ENCODE measurements at places on chromosomes 11 and 22.

- DNase-seq = no peak
These were observed 45.0 kb downstream of the OR6Q1 start for GRCh38 chr11:58075781-58076180.

- DNase-seq = no peak
These were observed 99.0 kb upstream of the NECTIN1 start for GRCh38 chr11:119828006-119828405.

GRCh38 chr22:19147195-19147780 is 2.8 kb downstream of the GSC2 start:
- DNase-seq = no peak

DNA sequence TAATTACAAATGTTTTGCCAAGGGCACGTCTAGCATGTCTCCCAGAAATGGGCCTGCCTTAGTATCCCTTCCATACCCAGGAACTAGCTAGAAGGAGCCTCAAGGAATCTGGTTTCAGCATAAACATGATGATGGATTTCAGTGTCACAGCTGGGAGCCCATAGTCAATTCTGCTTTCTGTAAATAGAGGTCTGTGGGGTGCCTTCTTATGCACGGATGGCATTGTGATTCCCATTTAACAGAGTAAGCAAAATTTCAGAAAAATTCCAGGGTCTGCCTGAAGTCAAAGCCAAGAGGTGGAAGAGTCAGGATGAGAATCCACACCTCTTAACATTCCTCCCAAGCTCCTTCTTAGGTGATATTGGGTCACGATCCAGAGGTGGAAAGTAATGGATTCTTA is 12.1 kb downstream of the DUSP18 start:
- DNase-seq = no peak

DNA sequence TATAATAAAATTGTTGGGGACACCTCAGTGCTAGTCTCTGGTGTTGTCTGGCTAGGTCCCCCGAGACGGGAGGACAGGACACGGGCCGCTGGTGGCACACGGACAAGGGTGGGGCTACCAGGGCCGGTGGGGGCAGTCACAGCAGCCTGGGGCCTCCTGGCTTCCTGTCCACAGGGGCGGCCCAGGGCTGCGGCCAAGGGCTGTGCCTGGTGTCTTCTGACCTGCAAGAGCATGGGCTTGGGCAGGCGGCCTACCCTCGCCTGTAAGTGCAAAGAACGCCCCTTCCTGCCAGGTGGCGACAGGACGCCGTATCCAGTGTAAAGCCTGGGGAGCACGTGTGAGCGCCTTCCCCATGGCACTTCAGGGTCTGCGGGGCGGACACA is 3.6 kb downstream of the LRFN4 start:
- no peak for DNase-seq

DNA sequence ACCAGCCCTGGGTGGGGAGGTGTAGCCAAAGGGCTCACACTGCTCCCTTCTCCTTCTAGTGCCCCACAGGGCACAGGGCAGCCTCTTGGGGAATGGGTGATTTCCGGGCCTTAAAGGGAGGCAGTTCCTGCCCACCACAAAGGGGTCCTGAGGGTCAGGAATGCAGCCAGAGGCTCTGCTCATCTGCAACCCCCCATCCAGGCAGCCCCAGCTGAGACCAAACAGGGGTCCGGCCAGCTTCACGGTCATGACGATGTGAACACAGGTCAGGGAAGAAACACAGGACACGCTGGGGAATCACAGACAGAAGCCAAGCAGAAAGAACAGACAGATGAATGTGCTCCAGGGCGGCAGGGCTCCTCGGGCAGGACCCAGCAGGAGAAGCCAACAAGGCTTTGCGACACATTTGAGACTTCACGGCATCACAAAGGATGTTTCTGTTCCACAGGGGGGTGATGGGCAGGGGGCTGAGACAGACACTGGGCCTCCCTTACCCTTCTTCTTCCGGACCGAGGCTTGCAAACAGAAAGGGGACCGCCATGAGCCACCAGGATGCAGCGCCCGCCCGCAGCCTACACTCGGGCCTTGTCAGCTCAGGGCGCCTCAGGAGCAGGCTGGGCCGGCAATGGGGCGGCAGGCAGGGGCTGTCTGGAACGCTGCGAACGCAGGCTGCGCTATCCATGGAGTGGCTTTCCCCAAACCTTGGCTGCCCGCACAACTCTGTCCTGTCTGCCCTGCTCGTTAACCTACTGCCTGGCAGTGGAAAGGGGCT is 101.9 kb downstream of the CTTN start:
- DNase-seq = no peak

DNA sequence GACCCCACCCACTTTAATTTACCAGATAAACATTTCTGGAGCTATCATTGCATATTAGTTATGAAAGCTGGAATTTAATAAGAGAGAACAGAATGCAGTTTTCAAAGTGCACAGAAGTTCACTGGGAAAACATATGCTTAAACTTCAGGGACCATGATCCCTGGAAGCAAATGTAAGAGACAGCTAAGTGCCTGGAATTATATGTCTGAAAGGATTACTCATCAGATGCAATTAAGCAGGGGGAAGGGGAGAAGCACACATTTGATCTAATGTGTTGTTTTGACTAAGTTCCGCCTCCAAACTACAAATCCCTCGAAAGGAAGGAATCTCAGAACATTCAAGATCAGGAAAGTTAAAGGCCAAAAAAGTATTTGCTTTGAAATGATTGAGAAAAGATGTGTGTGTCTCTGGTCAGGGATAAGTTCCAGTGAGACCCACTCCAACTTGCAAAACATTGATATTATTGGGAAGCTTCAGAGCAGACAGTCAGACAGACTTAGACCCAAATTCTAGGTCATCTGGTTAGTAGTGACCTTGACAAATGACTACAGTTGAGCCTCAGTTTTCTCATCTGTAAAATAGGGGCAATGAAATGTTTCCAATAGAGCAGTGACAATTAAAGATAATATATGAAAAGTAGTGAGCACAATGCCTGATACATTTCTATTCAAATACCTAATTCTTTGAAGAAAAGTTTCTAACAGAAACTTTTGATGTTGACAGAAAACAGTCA is 147.6 kb downstream of the ME3 start:
- DNase-seq = no peak

DNA sequence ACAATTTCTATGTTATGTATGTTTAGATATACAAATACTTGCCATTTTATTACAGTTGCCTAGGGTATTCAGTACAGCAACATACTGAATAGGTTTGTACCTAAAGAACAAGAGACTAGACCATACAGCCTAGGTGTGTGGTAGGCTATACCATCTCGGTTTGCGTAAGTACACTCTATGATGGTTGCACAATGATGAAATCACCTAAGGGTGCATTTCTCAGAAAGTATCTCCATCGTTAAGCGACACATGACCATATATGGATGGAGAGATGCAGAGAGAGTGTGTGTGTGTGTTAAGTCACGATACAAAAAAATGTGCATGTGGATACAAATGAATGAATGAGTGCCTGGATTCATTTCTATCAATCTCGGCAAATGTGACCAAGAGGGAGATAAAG is 37.7 kb downstream of the NARS2 start:
- DNase-seq = no peak

- DNase-seq = no peak
These were observed at the start of gene LRFN4 for GRCh38 chr11:66856496-66857233. LRFN4 (plus strand) TSS chr11:66857064; CDS start chr11:66857745, 681 bp downstream.

DNA sequence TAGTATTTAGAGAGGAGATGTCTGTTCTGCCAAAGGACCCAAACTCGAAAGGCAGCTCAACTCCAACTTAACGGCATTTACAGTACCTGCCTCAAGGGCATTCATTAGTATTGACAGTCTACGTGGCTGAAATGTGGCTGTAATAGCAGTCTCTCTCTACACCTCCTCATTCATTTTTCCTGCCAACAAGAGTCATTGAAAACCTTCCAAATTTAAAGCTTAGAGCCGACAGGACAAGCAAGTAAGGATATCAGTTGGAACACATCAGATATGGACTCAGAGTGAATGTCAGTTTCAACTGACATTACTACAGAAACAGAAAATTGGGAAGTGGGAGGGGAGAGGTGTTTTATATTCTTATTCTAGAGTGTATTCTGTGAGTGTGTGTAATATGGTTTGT is 253.1 kb downstream of the CADM1 start:
- DNase-seq = no peak

DNA sequence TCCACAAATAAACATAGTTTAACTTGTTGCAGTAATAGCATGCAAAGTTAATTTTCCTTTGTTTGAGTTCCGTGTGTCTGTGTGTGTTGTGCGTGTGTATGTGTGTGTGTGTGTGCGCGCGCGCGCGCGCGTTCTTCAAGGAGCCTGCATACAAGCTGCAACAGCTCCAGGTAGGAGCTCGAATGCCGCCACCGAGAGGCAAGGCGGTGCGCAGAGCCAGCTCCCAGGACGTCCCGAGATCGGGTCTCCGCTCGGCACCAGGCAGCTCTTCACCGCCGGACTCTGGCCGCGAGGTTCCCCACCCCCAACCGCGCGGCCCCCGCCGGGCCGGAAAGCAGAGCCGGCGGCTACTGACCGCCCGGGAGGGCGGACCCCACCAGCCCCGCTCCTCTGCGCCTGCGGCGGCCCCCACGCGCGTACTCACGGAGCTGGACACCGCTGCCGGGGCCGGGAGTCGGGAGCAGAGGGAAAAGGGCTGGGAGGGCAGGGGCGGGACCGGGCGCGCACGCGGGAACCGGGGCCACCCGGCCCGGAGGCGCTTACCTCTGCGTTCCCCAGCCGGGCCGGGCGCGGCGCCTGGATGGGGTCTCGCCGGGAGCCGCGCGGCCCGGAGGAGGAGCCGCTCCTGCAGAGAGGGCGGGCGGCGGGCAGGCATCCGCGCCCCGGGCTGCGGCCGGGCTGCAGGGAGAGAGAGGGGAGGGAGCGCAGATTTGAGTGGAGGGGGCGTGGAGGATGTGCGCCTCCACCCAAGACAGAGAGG is 40.4 kb upstream of the AKIP1 start:
- peak; percentile 64 for DNase-seq

DNA sequence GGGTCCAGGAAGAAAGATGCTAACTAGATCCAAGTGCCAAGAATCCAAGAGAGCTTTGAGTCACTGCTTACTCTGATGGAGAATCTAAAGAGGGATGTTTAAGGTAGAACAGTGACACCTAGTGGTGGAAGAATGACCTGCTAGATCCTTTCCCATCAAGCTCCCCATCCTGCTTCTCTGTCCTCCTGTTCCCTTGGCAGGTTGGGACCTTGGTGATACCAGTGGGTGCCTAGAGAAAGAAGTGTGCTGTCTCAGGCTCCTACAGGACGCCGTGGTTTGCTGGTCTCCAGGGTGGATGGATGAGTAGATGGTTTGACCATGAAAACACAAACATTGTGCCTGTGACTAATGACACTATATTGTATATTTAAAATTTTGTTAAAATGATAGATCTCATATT is 383.7 kb downstream of the TMEM135 start:
- peak; percentile 60 for DNase-seq

GRCh38 chr11:6356503-6357055 is 33.7 kb upstream of the SMPD1 start:
- no peak for DNase-seq

GRCh38 chr11:94219771-94220170 is 84.6 kb upstream of the IZUMO1R start:
- no peak for DNase-seq

DNA sequence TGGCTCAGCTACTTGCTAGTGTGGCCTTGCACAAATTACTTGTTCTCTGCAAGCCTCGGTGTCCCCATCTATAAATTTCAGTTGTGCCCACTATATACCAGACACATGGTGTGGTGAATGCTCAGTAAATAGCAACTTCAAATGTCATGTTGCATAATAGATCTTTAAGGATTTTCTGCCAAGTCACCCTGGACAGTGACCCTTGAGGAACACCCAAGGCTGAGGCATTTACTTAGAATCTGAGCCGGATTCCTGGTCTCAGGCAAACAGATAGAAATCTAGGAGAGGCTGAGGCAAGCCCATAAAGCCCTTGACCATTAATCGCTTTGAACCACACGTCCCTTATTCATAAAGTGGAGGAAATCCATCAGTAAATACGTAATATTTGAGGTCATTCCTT is 9.7 kb downstream of the TEAD1 start:
- no peak for DNase-seq

- no peak for DNase-seq
These were observed 14.2 kb upstream of the MUC5B start for GRCh38 chr11:1208394-1209261.

DNA sequence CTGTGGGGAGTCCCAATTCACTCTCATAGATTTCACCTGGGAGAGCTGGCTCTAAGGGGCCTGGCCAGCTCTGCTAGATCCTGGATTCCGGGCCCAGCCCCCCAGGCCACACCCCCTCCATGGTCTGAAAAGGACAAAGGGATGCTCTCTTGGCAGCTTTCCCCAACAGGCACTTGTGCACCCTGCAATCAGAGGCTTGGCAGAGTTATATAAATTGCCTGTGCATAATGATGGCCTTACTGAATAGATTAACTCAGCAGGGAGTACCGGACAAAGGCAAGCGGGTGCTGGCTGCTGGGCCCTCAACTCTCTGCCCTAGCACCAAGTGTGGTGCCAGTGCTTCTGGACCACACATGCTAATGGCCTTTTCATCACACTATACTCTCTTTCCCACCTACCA is 461.6 kb downstream of the BUD13 start:
- DNase-seq = no peak

DNA sequence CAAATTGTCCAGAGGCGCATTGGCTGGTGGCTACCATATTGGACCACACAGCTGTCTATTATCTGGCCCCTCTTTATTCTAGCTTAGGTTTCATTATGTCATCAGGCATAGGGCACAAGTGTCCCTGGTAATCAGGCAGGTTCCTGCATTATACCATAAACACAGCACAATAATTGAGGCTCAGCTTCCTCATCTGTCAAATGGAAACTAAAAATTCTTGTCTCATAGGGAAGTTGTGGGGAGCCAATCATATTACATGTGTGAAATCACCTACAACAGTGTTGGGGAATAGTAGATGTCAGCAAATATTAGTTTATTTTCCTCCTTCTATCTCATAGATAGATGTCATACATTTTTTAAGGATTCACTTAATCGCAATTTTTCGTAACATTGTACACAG is 231.0 kb upstream of the SORL1-AS1 start:
- DNase-seq = no peak

- no peak for DNase-seq
These were observed 4.2 kb upstream of the FAM118A start for GRCh38 chr22:45305456-45306075.

DNA sequence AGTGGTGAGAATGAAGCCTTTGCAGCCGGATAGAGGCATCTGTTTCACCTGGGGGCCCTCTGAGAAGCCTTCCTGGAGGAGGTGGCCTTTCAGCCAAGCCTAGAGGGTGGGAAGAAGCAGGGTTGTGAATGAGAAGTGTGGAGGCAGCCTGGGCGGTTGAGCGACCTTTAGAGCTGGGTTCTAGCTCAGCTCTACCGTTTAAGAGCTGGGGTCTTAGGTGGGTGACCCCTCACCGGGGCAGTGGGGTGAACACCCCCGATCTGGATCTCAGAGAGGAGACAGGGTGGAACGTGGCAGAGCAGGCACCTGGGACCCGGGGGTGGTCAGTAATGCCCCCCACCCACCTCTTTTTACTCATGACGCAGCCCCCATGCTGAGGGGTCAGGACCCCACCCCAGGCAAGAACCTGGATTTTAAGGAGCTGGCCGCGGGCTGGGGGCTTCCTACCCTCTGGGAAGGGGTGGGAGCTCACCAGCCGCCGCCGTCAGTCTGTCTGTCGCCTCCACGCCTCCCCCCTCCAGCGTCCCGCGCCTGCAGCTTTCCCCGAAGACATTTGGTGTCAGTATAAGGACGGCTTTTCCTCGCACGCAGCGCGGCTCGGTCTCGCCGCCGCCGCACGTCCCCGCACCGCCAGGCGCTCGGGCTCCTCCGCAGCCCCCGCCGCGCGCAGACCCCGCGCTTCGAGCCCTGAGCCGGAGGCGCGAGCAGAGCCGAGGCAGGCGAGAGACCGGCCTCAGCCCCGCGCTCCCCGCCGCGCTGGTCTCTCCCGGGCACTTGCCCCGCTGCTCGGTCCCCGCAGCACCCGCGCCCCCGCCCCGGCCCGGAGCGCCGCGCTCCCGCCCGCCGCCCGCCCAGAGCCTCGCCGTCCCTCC is 13.3 kb upstream of the CACNA1I start:
- no peak for DNase-seq

Data from left renal pelvis (tissue), 4 donors.